CD4-positive, alpha-beta memory T cell (primary cell): ENCODE measurements at places on chromosomes 11 and 22. TPM values are rescaled to one million over a fixed set of nuclear protein-coding genes. Genes with fewer than 3 reads are reported as not detected.

The ZC3H12C gene
- total RNA-seq, result 0.17 TPM

GRCh38 chr11:30710221-30710620 is 124.1 kb upstream of the MPPED2 start:
- DNase-seq, result no peak

DNA sequence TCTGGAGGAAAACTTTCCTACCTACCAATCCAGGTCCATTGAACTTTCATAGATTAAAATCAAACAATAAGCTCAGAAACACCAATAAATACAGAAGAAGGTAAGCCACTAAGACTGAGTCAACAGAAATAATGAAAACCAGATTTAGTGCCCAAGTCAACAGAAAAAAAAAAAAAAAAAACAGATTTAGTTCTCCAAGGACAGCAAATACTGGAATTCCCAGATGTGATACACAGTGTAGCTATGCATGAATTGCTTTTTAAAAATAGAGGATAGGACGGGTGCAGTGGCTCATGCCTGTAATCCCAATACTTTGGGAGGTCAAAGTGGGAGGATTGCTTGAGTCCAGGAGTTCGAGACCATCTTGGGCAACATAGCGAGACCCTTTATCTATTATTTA is 15.7 kb downstream of the DMC1 start:
- DNase-seq, result no peak

DNA sequence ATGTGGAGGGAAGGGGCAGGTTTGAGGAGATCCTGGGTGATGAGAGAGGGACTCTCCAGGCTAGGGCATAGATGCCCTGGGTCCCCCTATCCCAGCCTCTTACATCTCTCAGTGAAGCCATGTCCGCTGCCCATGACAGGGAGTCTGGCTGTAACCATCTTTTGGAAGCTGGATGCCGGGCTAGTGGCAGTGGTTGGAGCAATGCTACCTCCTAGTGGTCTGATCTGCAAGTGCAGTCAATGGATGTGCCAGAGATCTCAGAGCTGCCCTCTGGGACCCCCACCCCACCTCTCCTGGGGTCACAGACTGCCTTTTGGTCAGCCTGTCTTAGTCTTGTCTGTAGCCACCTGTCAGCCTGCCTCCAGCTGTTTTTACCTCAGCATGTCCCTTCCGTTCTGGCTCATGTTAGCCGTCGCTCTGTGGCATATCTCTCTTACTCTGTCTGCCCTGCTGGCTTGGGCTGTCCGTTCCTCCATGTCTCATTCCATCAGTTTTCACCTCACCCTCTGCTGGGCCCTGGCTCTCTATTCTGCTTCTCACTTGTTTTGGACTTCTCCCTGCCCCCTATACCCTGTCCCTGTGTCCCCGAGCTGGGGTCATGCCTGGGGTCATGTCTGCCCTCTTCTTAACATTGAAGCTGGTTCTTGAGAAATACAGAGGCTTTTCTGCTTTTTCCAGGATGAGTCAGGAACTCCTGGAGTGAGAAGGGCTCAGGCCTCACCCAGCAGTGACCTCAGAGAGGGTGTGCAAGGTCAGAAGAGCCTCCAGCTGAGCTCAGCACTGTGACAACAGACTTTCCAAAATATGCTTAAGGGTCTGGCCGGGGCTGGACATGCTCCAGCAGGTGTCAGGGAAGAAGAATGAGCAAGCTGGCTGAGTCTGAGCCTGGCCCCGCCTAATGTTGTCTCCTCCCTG is 52.0 kb upstream of the THY1 start:
- DNase-seq, result peak; percentile 39

The TBX1 gene
- not detected for total RNA-seq

The SCN3B gene
- not detected for total RNA-seq

GRCh38 chr22:37559901-37560607 is at the start of gene CDC42EP1:
Gene CDC42EP1, plus strand, starts transcription at chr22:37560480. Its CDS starts 5,870 bp downstream, at chr22:37566350.
- DNase-seq, result no peak

The KRTAP5-9 gene
- not detected for total RNA-seq

The PLEKHA7 gene
- total RNA-seq, result 8.3 TPM

- no peak for DNase-seq
Measured at GRCh38 chr11:57815476-57815875, 53.9 kb downstream of the CTNND1 start.

- DNase-seq, result no peak
Measured at GRCh38 chr22:33083212-33083611, 25.0 kb upstream of the SYN3 start.

The TRPM5 gene
- total RNA-seq, result 0.23 TPM

GRCh38 chr11:13364388-13364787 is 86.8 kb downstream of the BMAL1 start:
- no peak for DNase-seq

GRCh38 chr22:41831383-41831782 is 1.5 kb upstream of the SREBF2 start:
- no peak for DNase-seq

DNA sequence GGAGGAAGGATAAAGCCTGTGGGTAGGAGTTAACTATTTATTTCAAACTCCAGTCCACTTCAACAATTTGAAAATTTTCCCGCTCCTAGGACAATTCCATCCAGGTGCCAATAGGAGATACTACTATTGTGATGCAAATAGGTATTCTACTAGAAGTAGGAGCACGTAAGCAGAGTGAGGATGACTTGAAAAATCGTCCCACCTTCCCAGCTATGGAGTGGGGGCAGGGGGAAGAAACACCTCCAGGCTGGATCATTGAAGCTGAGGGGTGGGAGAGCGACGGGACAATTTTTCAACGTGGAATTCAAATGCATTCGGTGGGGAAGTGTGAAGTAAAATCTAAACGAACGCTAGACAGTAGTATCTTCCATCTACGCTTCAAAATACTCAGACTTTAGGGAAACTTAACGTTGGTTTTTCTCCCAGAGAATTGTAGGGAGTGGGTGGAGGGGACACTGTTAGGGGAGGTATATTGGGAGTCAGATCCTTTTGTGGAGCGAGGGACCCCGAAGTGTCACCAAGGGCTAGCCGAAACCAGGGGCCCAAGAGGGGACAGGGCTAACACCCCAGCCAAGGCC is 523 bp upstream of the ARHGAP42 start:
- no peak for DNase-seq

The ZPR1 gene
- 73.4 TPM for total RNA-seq

The SAA4 gene
- not detected for total RNA-seq

- no peak for DNase-seq
Measured at GRCh38 chr11:121206810-121207209, 85.8 kb upstream of the SC5D start.

The IGLL1 gene
- total RNA-seq, result not detected

- DNase-seq, result no peak
Measured at GRCh38 chr22:43345761-43346301, 2.7 kb upstream of the SCUBE1 start.

DNA sequence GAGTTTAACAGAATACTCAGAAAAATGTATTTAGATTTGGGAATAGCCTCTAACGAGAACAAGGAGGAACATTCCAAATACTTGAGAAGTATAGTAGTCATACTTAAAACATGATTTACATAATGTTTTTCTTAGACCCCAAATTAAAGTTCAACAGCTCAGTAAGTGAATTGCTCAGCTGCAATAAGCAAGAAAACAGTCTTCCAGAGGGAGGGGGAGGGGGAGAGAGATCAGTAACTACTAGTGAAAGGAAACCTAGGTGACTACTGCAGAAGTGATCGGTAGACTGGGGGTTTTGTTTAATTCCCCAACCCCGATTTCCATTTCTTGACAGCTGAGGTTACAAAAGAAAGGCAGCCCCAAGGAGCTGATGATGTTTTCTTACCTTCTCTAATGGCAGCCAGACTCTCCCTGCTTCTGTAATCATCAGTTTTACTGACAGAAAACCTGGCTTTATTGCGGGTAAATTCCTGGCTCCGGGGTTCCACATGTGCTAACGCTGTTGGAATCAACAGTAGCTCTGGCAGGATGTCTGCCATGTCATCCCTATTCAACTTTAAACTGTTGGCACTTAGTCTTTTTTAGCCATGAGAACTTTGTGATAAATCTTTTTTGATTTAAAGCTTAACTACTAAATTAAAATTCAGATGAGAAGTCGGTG is 82.4 kb upstream of the BIRC3 start:
- no peak for DNase-seq

DNA sequence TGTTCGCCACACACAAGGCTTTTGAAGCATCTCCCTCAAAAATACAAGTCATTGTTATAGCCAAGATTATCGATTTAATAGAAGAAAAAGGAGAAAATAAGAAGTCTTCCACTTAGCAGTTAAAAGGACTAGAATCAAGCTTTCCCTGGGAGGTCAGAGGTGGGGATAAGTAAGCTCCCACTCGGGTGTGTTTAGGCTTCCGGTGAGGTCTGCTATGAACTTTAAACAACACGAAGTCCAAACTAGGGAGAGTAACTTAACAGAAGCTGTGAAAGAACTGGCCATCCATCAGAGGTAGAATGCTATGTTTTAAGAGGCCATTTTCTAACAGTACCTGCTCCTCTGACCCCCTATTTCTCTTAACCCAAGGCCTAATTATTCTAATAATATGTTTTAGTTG is 91.4 kb upstream of the APOA1 start:
- no peak for DNase-seq

The ARAP1 gene
- 144 TPM for total RNA-seq

DNA sequence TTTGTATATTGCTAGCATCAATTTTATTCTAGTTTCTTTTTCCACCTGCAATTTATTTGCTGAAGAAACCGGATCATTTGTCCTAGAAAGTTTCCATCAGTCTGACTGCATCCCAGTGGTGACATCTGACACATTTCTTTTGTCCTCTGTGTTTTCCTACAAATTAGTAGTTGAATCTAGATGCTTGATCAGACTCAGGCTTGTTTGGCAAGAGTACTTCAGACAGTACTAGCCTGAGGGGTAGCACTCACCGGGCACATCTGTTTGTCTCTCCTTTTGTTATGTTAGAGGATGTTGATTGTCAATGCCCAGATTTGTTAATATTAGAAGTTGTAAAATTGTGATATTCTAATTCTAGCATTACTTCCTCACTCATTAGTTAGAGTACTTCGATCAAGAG is 204.8 kb downstream of the SWAP70 start:
- no peak for DNase-seq

The CD6 gene
- 414 TPM for total RNA-seq

The POU2AF2 gene
- total RNA-seq, result not detected
